Lung microvascular endothelial cell (primary cell): ENCODE measurements at places on chromosomes 2 and 18.

- DNase-seq, result no peak
Measured at GRCh38 chr2:161170958-161171932, 11.0 kb downstream of the TANK start.

- DNase-seq, result peak; percentile 83
Measured at GRCh38 chr2:112048887-112049286, 6.2 kb upstream of the TMEM87B start.

GRCh38 chr18:377088-377487 is 109.2 kb upstream of the THOC1 start:
- peak; percentile 16 for DNase-seq

DNA sequence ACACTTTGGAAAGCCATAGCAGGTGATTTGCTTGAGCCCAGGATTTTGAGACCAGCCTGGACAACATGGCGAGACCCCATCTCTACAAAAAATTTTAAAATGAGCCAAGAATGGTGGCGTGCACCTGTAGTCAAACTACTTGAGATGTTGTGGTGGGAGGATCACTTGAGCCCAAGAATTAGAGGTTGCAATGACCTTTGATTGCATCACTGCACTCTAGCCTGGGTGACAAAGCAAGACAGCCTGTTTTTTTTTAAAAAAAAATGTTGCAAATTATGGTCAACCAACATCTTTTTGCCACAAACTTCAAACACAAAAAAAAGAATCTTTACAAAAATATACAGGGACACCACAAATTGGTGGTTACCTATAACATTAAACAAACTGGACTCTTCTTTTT is 40.3 kb downstream of the MEX3C start:
- no peak for DNase-seq

DNA sequence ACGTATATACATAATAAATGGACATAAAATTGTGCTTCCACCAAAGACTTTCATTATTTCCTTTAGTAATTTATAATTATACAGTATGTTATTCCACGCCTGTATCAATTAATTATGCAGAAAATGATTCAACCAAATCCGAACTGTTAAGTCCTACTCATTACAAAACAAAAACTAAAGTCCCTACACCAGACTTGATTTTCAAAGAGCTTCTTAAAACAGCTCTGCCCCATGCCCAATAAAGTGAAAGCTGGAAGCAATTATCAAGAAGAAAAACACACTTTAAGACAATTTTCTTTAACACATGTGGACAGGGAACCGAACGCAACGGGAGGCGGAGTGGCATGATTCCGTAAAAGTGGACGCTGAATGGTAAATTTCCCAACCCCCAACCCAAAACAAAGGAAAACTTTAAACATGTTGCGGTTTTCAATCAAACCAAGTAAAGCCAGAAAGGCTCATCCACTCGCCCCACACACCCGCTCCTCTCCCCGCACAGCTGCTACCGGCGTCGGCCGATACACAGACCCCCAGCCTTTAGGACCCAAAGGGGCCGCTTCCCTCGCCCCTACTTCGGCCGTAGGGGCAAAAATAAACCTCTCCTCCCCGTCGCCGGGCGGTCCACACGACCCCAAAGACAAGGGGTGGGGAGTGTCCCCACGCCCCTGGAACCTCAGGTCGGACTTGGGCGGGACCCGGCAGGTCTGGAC is 705 bp downstream of the YES1 start:
- DNase-seq, result peak; percentile 33

DNA sequence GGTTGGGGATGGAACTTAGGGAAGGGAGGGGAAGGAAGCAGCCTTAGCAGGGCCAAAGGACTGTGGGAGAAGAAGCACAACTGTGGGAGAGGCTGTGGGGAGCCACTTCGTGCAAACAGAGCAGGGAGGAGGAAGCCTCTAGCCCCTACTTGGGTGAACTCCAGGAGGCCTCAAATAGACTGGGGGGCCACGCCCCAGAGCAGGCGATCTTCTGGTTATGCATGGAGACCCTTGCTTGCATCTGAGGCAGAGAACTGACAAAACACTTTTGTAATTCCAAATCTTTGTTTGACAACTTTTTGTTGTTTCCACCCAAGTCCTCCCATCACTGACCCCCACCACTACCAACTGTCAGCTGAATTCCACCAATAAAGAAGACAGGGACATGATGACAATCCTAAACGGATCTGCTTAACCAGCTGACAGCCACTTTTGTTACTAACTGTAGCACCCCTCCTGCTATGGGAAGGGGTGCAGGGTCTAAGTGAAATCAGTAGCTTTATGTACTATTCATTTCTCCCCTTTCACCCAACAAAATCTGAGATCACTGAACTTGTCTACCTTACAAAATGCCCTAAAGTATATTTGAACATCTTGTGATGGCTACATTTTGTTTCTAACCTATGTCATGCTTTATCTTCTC is 80.5 kb upstream of the CPO start:
- DNase-seq, result no peak

DNA sequence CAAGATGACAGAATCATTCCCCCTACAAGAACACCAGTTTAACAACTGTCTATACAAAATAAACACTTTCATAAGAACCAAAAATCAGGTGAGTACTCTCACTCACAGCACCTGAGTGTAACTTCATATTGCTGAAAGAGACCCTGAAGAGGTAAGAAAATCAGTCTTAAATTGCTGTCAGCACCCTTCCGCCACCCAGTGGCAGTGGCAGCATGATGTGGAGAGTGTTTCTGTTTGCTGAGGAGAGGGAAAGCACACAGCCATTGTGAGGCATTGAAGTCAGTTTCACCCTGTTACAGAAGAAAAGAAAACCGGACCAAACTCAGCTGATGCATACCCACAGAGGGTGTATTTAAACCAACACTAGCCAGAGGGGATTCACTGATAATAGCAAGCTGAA is 1240.8 kb upstream of the CRIM1 start:
- DNase-seq, result no peak

GRCh38 chr2:160967523-160967922 is 192.7 kb upstream of the TANK start:
- DNase-seq, result no peak

DNA sequence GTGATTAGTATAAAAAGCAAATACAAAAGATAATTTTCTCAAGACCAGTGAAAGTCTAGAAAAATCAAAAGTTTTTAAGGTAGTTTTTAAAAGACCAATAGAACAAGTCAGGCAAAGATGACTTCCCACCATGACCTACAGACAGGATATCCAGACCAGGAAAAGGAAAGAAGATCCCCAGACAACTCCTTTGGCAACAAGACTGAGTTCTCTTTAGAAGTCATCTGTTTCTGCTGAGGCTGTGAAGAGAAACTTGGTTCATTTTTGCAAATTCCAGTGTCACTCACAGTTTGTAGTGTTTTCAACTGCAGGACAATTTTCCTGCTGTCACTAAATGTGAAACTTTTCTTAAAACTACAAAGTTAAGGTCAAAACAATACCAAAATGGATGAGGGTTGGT is 240.9 kb upstream of the SIX2 start:
- no peak for DNase-seq

GRCh38 chr2:33000986-33001385 is 54.2 kb downstream of the LTBP1 start:
- no peak for DNase-seq

GRCh38 chr18:49757513-49758262 is 55.6 kb downstream of the ACAA2 start:
- DNase-seq, result no peak

GRCh38 chr2:46132996-46133395 is 164.2 kb upstream of the EPAS1 start:
- no peak for DNase-seq

DNA sequence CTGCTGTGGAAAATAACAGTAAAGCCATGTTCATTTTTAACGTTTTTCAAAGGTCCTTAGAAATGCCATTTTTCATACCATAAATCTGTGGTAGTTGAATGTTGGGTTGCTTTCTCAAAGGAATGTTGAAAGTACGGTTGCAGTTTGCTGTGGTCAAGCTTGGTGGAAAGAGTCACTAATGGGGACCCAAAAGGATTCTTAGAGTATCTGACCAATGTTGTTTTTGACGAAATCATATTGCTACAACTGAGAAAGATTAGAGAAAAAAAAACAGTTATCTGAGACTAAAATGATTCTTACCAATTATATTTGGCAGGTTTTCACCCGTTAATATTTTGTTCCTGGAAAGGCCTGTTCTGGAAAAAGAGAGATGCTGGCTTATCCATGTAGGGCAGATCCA is 439.5 kb upstream of the ETAA1 start:
- no peak for DNase-seq

DNA sequence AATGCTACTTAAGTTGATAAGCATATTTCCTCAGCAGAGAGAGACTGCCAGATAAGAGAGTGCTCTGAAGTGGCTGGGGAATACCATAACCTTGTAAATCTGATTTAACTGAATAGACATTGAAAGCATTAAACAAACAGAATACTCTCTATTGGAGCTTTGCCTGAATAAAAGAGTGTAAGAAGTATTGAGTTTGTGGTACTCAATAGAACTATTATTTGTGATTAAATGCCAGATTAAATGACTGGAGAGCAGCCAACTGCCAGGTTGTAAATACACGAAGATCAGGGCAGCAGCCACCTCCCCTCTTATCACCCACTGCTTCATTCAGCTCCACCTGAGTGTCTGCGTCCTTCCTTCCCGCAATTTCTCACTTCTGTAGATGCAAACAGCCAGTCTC is 373.6 kb downstream of the DCDC2C start:
- no peak for DNase-seq

DNA sequence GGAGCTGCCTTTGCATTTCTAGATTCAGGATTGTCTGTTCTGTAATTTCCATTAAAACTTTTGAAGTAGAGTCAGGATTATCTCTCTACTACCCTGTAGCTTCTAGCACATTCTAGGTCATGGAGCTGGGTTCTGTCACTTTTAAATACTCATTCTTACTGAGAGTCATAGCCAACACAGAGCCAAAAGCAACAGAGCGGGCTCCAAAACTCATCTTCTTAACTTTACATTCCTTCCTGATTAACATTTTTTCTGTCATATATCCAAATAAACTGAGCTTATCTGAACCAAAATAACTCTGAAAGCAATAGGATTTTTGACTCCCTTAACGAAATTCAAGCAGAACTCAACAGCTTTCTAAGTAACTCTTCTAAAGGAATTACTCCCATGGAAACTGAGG is 12.9 kb downstream of the PREPL start:
- DNase-seq, result peak; percentile 56

DNA sequence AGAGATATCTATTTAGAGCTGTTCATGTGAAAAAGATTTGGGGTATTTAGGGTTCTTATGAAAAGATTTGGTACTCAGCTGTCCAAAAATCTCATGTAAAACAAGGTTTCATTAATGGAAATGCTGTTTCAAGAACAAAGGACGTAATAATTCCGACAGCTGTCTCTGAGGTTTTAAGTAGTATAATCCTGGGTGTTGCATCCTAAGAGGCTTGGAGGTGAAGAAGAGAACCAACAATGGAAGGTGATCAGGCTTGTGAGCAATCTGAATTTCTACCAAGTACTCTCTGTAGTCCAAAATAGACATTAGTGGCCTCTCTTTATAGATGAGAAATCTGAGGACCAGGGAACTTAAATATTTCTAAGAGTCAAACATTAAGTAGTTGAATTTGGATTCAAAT is 205.1 kb downstream of the BABAM2 start:
- DNase-seq, result no peak

GRCh38 chr18:61435064-61435652 is 101.9 kb downstream of the CDH20 start:
- peak; percentile 22 for DNase-seq

DNA sequence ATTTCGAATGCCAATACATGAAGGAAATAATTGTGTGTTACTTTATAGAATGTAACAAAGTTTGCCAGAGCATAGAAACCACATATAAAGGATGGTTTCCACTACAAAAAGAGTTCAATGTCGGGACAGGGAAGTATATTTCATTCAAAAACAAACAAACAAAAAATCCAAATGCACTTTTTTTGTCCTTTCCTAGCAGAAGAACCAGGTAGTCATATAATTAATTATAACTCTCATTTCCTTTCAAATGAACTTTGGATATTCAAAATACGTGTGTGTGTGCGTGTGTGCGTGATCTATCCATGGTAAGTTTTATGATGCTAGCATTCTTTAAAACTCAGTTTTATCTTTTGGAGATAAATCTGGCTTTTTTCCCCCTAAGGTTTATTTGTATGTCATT is 8.3 kb downstream of the FN1 start:
- no peak for DNase-seq

GRCh38 chr2:41966920-41967319 is 80.9 kb upstream of the PKDCC start:
- no peak for DNase-seq

DNA sequence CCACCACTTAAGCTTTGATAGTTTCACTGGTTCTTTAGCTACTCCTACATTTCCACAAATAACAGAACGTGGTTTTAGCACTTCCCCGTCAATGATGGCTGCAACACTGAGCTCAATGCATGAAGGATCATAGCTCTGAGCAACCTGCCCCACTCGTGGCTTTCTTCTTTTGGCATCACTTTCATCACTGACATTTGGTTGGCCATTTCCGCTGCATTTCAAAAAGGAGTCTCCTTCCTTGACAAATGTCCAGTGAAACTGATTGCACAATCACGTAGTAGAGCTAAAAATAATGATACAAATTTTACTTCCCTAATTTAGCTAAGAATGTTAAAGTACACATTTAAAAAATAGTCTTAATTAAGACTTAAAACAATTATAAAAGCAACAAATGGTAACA is 205.2 kb upstream of the HDAC4 start:
- DNase-seq, result no peak

DNA sequence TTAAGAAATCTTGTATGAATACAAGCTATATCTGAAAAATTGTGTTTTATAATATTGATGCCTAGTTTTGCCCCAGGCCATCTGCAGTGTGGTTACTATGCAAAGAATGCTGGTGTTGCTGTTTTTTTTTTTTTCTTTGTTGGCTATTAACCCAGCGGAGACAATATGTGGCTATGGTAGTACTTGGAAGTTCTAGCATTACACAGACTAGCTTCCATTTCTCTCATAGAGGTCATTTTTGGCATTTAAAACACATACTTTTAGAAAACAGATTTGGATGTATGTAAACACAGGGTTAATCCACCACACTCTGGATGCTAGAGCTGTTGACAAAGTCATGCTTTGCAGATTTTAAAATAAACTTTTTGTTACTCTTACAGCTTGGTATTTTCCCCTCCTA is 209.8 kb downstream of the NEDD4L start:
- DNase-seq, result no peak
